Body of pancreas (tissue), 4 donors: ENCODE measurements at places on chromosomes 3 and 15.
A peak's percentile ranks its signal among the peaks of the same experiment; 100 is the strongest.

- no peak for DNase-seq
Measured at GRCh38 chr3:150242220-150242936, 165.7 kb upstream of the TSC22D2 start.

- DNase-seq: no peak
Measured at GRCh38 chr3:133865136-133865855, 30.4 kb downstream of the RAB6B start.

DNA sequence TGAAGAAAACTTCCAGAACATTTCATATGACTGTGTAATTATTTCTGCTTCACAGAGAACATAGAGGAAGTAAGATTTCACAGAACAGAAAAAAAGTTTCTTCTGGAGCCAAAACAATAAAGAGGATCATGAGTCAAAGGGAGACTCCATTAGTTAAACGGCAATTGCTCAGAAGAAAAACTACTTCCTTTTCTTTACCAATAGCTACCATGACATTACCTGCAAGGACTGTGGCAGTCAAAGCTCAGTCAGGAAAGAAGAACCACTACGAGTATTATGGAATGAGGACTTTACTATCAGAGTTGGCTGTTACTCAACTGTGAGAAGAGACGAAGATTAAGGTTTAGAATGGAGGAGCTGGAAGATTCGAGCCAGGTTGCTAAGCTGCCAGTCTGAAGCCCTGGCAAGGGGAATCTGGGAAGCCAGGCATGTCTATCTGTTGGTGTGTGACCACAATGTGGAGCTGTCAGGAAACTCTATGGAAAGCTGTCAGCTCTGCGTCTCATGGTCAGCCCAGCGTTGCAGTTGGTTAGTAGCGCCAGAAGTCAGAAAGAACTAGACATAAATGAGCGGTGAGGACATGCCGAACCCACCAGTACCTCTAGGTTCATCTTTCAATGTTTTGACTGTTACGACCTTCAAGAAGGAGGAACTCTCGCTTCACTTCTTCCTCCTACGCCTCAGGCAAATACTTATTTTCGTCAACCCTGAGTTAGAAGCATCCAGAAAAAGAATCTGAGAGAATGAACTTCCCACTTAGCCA, 604.3 kb downstream of the FGF12 start:
- no peak for DNase-seq

DNA sequence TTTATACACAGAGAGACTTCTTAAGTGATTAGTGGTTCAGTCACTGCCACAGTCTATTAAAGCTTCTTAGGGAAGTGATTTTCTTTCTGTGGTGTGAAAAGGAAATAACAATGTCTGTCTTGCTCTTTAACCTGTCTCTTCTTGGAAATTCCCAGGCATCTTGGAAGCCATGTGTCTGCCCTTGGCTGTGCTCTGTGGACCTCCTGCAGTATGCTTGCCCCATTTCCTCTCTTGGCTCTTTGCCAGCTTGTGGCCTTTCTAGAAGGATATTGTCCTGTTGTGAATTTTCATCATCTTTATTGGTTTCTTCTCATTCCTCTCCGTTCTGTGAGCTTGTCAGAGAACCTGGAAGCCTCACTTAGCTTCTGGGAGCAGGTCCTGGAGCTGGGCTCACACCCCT, 338.4 kb upstream of the C2CD4B start:
- peak; percentile 13 for DNase-seq

GRCh38 chr3:186315581-186316354, 46.3 kb downstream of the DGKG start:
- DNase-seq: no peak

DNA sequence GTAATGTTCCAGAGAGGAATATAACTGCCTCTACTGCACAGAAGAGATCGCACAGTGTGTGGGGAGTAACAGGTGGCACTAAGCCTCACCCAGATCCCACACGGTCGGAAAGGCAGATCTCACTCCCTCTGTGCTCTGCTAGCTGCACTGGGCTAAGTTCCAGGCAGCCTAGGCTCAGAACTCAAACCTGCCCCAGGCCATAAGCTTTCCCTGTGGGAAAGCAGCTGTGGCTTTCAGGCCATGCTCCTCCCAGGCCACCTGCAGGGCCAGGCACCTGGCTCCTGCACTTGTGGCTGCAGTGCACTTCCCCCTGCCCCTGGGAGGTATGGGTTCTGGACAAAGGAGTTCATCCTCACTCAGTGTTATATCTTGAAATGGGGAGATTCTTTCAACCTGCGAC, 27.5 kb downstream of the PCCB start:
- peak; percentile 81 for DNase-seq

- no peak for DNase-seq
Measured at GRCh38 chr3:158057666-158058065, 48.6 kb downstream of the SHOX2 start.

GRCh38 chr3:20225769-20226168, 39.8 kb upstream of the SGO1 start:
- DNase-seq: no peak

DNA sequence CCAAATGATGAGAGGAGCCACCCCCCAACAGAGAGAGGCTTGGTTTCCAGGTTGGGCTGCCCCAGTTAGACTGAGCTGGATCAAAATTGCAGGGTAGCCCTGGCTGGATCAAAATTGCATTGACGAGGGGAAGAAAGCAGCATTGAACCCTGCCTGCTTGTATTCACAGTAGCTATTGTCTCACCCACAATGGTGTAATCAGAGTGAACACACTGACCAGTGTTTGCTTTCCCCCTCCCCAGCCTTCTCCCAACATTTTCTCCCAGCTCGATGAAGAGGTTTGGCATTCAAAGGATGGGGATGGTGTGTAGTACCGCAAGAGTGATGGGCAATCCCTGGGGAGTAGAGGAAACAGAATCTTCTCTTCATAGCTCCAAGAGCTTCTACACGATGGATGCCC, 223.8 kb downstream of the ADAMTS9 start:
- DNase-seq: no peak

DNA sequence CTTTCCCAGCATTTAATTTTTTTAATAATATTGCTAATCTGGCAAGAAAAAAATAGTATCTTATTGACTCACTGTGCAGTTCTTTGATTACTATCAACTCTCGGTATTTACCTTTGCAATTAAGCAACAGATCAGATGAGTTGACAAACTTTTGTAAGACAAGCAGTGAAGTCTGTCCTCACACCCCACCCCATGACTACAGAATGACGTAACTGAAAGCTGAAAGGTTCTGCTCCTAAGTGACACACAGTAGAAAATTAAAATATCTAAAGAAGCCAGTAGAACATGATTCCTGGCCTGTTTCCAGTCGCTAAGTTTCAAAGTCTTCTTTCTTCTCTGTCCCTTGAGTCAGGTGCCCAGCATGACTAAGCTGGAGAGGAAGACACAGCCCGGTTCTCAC, 135.5 kb downstream of the STT3B start:
- no peak for DNase-seq
